ENCODE measurements at places on chromosomes 5 and 9.

DNA sequence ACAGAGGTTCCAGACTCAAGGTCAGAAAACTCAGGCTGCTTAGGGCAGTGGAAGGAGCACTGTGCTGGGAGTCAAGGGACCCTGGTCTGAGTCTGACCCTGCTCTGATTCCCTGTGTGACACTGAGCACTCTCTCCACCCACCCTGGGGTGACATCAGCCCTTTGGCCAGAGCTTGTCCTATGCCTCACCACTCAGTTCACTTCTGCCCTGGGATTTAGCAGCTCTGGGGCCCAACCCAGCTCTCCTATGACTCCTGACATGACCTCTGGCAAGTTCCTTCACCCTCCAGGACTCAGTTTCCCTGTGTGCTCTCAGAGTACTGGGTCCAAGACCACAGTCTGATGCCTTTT is 63.9 kb downstream of the FAM114A2 start:
- DNase-seq = no peak

DNA sequence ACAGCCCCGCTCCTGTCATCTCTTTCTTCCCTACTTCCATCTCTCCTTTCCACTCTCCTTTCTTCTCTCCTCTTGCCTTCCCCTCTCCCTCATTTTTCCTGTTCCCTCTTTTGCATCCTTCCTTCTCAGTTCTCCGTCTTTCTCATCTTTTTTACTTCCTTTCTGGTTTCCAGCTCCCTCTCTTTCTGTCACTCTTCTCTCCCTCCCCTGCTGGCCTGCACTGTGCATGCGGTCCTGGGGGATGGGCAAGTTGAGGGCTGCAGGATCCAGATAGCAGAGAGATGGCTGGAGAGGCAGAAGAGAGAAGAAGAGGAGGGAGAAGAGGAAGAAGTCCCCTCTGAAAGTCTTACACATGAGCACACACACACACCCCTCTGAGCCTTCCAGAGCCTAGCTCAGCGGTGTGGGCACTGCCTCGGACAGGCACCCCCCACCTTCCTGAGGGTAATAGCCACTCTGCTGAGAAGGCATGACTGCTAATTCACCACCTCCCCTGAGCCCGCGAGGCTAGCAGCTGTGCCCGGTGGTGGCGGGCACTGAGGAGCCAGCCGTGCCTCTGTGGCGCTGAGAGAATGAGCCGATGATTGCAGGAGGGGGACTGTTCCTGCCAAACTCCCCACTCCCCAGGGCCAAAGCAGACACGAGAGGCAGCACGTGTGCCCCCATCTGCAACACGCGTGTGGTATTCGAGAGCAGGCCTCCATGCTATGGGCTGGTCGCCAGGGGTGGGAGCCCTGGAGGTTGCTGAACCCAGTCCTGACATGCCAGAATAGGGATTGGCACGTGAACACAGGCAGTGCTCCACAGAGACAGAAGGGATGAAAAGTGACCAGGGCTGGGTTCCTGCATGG is 3.7 kb upstream of the CAMK2A start:
- DNase-seq = no peak

GRCh38 chr9:121620777-121621449 is 30.5 kb upstream of the DAB2IP start:
- peak; percentile 33 for DNase-seq

GRCh38 chr9:121098567-121099198 is 23.9 kb downstream of the CNTRL start:
- DNase-seq = no peak

DNA sequence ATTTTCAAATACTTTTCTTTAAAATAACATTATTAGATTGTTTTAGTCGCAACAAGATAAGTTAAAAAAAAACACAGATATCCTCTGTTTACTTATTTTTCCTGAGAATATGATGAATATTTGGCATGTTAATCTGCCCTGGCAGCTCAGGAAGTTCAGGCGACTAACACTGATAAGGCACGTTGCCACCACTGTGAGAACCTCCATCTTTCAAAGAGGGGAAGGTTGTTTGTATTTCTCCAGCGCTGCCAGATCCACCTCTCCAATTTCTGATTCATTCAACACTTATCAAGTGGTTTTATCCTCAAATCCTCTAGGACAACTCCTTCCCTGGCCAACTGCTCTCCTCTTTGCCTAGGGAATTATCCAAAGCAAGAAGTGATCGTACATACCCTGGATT is 21.8 kb downstream of the CTNNAL1 start:
- peak; percentile 41 for DNase-seq

DNA sequence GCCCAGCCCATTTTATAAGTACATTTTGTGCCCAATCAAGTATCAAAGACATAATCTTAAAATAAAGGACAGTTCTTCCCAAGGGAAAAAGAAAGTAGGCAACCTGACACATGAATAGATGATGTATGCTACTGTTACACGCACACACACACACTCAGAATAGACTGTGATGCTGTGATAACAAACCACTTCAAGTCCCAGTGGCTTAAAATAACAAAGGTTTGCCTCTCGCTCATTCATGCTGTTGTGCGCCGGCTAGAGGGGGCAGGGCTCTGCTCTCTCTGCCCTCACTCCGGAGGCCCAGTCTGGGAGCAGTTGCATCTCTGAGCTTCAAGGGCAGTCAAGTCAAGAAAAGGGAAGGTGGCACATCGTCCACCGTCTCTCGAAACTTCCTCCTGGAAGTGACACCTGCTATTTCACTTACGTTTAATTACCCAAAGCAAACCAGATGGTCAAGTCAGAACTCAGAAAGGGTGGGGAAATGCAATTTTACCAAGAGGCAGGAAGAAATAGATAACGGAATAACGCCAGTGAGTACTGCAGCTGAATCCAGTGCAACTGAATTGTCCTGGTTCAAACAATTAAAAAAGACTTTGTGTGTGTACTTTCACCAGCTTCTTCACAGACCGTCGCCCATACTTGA is 43.3 kb downstream of the ANKRD33B start:
- peak; percentile 38 for DNase-seq

DNA sequence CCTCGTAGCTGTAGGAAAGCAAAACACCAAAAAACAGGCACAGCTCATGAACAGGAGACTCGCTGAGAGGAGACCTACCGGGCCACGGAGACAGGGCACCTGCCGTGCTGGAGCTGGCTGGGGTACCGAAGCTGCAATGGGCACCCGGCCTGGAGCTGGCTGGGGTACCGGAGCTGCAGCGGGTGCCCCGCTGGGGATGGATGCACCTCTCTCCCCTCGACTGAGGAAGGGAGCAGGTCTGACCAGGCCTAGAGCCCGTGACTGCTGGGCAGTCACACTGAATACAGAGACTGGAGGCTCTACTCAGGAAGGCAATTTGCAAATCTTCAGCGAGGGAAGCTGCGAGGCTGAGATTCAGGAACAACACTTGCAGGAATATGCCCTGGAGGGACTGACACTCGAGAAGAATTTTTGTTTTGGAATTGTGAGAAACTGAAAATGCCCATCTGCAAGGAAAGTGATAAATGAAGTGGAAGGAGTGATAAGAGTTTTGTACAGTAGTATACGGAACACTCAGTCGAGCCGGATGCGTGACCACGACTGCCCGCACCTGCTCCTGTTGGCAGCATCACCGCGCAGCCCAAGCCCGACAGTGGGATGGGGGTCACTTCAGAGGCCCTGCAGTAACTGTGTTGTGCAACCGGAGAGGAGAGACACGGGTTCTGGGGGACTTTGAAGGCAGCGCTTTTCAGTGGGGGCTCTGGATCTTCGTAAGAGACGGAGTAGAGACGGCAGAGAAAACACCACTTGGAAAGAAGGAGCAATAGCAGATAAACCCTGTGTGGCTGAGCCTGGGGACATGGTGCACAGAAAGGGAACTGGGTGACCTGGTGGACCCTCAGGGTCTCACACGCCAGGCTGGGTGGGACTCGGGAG is 27.9 kb upstream of the LPCAT1 start:
- DNase-seq = no peak

GRCh38 chr5:121979691-121980090 is 17.9 kb downstream of the SRFBP1 start:
- DNase-seq = no peak

- no peak for DNase-seq
Observed at GRCh38 chr9:107070586-107070985, 207.6 kb downstream of the ZNF462 start.

GRCh38 chr5:87278590-87279100 is 11.0 kb downstream of the RASA1 start:
- no peak for DNase-seq

DNA sequence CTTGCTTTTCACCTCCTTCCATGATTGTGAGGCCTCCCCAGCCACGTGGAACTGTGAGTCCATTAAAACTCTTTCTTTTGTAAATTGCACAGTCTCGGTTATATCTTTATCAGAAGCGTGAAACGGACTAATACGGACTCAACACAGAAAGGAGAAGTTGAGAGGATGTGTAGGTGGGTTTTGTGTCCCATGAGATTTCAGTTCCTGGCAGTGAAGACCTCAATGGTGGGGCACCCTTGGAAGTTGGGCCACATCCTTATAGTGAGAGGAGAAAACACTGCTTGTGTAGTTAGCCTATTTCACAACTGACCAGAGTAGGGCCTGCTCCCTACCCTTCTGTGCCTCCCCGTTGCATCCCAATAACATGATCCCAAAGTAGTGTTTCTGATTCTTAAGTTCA is 98.9 kb upstream of the TNC start:
- DNase-seq = no peak

DNA sequence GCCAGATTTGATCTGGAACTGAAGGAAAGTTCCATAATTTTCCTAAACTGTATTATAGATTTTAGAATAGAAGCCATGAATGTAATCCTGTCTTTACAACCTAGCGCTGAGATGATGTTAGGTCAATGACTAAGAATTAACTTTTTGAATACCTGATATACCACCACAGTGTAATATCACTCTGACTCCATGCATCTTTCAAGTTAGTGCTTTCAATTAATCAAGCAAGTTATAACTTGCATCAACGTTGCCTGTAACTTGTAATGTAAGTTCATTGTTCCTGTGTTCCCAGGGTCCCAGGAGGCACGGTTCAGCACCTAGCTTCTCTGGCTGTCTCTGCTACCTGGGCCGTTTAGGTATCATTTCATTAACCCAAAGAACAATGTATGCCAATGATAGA is 139.3 kb downstream of the CSNK1G3 start:
- DNase-seq = no peak

DNA sequence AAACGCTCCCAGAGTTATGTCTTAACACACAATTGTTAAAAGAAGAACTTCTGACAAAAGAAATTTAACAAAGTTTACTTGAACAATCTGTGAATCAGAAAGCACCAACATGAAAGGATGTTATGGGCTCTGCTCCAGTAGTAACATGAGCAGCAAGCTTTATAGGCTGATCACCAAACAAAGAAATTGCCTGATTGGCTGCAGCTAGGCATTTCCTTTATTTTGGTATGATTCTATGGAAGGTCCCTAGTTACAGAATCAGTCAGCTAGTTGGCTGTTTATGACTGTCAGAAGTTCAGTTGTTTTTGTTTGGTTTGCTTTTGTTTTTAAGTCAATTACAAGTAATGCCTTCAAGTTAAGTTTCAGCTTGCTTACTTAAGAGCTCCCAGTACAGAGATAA is 102.4 kb upstream of the SMC2 start:
- no peak for DNase-seq

GRCh38 chr5:56279291-56279690 is 46.2 kb upstream of the ANKRD55 start:
- DNase-seq = no peak

DNA sequence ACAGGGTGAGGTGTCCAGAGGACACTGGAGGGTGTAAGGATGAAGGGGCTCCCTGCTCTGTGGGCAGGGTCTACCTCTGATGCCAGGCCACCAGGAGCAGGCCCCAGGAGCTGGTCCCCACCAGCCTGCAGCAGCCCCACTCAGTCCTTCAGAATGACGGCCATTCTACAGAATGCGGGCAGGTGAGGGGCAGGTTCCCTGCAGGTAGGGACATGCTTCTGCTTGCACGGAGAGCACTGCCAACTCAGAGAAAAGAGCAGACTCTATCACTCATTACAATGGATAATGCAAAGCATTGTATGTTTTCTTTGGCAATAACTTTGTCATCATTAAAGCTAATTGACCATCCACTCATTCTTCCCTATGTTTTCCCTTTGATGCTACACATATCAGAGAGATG is 39.0 kb downstream of the DDX31 start:
- DNase-seq = no peak

- no peak for DNase-seq
Observed at GRCh38 chr9:130663258-130663976, 977 bp upstream of the PRDM12 start.

- no peak for DNase-seq
Observed at GRCh38 chr5:133034064-133034463, 7.7 kb upstream of the ZCCHC10 start.

DNA sequence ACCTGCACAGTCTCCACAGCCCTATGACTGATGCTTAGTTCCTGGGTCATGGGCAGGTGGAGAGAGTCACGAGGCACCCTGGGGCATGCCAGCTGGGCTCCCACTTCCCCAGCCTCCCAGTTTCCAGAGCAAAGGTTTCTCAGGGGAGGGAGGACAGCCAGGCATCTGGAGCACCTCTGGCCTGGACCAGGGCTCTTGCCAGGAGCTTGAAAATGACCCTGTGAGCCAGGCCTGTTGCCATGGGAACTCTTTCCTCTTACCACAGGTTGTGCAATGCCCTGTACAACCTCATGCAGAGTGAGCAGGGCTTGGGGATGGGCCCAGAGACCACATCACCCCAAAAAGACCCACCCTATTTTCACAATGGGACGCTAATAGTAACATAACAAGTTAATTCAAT is 113.1 kb downstream of the PSD2 start:
- peak; percentile 26 for DNase-seq

DNA sequence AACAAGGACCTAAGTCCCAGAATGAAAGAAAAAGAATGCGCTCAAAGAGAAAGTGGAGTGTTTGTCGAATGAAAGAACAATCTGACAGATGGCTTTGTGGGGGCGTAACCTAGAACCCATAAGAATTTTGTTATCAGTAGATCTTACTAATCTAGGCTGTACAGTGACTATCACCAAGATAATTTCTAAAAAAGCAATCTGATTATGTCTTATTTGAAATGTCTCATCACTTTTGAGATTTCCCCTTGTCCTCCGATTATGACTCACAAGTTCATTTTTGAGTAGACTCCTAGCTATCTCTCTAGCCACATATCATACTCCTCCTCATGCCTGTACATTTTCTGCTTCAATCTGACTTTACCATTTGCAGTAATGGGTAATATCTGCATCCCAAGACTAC is 135.6 kb upstream of the SMARCA2 start:
- DNase-seq = no peak

DNA sequence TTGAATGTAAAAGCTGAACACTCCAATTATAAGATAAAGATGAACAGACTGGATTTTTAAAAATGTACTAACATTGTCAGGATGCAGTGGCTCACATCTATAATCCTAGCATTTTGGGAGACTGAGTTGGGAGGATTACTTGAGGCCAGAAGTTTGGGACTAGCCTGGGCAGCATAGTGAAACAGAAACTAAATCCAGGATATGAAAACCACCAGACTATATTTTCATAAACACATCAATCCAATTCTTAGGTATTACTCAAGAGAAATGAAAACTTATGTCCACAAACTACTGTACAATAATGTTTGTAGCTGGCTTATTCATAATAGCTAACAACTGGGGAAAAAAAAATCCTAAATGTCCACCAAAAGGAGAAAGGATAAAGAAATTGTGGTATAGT is 26.8 kb upstream of the NAA35 start:
- peak; percentile 2 for DNase-seq

All from fibroblast of pulmonary artery (primary cell).